ENCODE measurements at places on chromosomes 12 and 14.

- no peak for ATAC-seq
These were observed 34.6 kb upstream of the MIS18BP1 start for GRCh38 chr14:45287610-45288009.

DNA sequence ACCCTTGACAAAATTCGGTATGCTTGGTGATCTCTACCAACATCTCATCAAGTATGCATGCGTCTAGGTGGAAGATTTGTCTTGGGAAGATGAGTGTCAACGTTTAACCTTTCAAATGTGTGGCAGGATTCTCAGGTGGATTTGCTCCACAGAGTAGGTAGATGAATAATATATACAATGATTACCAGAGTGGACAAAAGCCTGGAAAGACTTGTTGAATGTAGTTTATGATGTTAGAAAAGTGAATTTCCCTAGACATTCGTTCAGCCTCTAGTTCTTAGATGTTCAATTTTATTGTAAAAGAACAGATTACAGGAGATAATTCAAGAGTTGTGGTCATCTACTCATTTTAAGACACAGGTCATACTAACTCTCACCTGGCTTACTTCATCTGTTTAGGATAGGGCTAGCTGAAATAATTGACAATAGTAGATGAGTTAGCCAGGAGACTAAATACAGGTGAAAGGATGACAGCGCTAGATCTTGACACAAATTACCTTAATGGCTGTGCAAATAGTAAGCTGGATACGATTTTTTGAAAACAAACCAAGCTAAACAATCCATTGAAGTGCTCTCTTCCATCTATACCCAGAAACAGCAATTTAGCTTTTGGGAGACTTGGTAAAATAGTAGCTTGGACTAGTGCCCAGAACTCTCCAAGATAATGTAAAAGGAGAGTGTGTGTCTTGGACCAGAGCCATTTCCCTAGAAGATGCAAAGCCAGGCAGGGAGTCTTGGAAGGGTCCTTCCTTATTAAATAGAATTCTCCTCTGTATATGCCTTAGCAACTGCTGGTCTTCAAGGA, 168.0 kb downstream of the DACT1 start:
- peak; percentile 70 for ATAC-seq

GRCh38 chr14:91264151-91265150, 19.9 kb upstream of the GPR68 start:
- no peak for ATAC-seq

DNA sequence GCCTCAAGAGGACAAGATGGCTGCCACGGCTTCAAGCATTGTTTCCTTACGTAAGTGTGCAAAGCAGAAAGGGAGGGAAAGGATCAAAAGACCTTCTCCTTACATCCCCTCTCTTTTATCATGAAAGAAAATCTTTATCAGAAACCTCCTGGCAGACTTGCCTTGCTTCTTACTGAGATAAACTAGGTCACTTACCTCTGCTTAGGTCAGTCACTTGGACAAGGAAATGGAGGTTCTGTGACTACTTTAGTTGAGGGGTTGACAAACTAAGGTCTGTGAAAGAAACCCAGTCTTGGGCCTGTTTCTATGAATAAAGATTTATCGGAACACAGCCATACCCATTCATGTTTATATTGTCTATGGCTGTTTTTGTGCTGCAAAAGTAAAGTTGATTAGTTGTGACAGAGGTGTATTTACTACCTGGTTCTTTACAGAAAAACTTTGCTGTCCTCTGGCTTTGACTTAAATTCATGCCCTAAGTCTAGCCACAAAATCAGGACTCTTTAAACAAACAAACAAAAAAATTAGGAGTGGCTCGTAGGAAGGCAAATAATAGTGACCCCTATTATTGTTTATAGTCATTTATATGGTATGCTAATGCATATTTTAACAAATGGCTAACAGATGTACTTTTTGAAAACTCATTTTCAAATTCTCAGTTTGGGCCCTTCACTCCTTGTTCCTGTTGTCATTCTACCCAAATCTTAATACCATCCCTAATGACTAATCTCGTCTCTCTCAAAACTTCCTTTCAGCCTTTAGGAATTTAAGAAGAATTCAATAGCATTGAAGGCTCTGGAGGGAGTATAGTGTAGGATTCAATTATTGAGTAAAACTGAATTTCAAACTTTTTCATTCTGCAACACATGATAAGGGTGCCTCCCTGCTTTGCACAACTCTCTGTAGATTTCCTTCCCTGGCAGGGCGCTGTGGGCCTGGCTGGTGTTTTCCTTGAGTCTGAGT, 42.0 kb upstream of the ATP2B1 start:
- peak; percentile 66 for ATAC-seq

GRCh38 chr14:47186486-47186885, 488.9 kb downstream of the MDGA2 start:
- no peak for ATAC-seq

- peak; percentile 5 for ATAC-seq
These were observed 650 bp downstream of the HEBP1 start for GRCh38 chr12:12999271-12999958.

- ATAC-seq, result no peak
These were observed 13.6 kb downstream of the ARHGEF40 start for GRCh38 chr14:21083565-21084325.

- ATAC-seq, result no peak
These were observed 337.1 kb downstream of the PCNX1 start for GRCh38 chr14:71244341-71244740.

DNA sequence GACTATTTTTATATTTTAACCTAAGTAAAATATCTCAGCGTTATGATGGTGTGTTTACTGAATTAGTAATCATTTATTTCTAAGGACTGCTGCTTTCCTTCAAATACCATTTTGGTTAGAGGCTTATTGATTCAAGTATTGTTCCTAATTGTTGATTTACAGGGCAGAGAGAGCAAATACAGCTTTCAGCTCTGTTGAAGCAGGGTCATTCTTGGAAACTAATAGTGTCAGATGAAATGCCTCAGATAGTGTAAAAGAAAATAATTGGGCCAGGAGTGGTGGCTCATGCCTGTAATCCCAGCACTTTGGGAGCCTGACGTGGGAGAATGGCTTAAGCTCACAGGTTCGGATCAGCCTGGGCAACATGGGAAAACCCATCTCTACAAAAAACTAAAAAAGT, 249.3 kb downstream of the FUT8 start:
- ATAC-seq, result no peak

GRCh38 chr14:102525929-102526497, 16.4 kb upstream of the ANKRD9 start:
- ATAC-seq, result no peak

GRCh38 chr12:14961466-14962152, at the start of gene ARHGDIB:
Gene ARHGDIB (minus strand): TSS chr12:14961601. CDS start chr12:14950712, 10,889 bp downstream.
- ATAC-seq, result peak; percentile 66

DNA sequence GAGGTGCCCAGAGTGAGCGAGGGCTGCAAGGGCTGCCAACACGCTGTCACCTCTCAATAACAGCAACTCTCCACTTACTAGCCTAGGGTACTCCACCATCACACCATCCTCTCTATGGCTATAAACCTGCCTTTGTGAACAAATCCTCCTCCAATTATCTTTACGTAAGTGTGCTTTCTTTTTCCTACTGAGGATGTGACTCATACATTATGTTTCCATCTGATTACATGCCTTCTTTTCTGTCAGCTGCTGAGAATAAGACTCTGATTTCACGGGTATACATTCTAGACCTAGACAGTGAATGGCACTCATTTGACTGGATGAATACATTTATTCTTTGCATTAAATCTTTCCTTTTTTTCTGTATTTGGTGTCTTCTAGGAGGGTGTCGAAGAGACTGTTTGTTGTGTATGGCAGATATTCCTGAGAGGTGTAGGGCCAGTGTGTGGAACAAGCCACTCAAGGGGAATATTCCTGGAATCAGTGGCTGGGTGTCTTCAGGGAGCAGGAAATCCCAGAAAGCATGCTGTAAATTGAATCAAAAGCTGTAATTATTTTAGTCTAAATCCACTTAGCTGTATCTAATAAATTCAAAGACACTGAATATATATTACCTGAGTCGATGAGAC, 327.3 kb upstream of the TMTC1 start:
- ATAC-seq, result no peak

- ATAC-seq, result no peak
These were observed 46.9 kb upstream of the ANO6 start for GRCh38 chr12:45168976-45169375.

DNA sequence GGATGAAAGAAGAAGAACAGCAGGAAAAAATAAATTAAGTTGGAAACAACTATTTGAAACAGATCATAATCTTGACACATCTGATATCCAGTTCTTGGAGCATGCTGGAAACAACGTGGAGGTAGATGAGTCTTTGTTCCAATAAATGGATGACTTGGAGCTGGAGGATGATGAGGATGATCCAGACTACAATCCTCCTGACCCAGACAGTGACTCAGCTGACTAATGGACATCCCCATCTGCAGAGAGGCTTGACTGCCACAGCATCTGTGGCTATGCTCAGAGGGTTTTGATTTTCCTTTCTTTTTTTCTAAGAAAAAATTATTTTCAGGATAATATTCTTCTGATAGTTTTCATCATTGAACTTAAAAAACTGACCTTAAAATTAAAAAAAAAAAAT, 6.2 kb upstream of the ZDHHC17 start:
- ATAC-seq, result no peak

- no peak for ATAC-seq
These were observed 38.5 kb downstream of the SLC38A6 start for GRCh38 chr14:61019537-61019936.

DNA sequence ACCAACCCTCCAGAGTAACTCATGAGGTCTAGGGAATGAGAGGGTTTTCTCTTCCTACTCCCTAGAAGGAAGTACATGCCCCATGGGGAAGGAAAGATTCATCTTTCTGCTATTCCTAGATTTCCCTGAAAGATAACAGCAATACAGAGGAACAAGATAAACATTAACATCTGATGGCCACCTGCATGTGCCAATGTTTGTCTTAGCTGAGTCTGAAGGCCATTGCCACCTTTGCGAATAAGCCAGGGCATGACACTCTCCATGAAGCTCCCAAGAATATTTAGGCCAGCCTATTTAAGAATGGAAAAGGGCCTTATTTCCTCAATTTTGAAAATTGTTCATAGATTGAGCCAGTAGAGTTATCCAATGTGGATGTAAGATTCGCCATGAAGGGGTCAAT, 26.0 kb downstream of the IGF1 start:
- no peak for ATAC-seq

DNA sequence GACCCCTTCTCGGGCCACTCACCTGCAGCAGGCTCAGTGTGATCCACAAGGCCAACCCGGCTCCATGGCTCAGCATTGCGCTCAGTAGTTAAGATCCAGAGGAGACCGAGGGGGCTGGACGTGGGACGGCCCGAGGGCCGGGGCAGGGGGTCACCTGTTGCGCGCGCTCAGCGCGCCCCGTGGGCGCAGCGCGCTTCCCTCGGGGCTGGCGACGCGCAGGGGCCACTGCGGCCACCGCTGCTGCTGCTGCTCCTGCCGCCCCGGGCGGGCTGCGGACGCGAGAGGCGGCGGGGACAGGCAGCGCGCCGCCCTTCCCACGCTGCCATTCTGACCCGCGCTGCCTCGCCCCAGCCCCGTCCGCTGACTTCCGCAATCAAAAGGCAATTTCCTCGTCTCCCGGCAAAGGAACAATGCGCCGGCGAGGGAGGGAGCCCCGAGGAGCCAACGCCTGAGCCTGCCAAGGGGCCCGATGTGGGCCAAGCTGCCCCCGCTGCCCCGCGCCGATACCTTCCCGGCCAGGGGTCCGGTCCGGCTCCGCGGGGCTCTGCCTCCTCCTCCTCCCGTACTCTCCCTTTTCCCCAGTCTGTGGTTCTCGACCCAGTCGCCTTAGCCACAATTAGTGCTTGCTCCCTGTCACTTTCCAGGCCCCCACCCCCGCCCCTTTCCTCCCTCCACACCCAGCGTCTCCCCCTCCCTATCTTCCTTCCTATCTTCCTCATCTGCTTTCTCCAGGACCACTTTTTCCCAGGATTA, 27.3 kb downstream of the PTPRB start:
- peak; percentile 87 for ATAC-seq

GRCh38 chr12:39442831-39443080, 164 bp downstream of the KIF21A start:
- ATAC-seq, result peak; percentile 45

- no peak for ATAC-seq
These were observed 2.5 kb upstream of the CCND2 start for GRCh38 chr12:4270831-4271716.

- ATAC-seq, result no peak
These were observed 2.8 kb downstream of the PRMT8 start for GRCh38 chr12:3493859-3494176.

DNA sequence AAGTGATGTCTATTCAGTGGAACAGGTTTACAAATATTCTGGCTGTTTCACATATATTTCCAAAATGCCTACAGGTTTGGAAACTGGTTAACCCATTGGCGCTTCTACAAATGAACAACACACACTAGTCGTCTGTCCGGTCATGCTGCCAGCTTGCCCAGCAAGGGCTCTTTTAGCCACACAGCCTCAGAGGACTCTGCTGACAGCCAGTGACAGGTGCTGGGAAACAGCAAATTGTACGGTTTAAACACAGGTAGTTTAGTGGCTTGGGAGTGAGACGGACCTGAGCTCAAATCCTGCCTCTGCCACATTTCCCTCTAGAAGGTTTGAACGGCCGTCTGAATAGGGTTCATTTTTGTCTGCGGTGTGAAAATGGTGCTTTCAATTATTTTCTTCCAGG, 53.8 kb downstream of the MOK start:
- no peak for ATAC-seq

DNA sequence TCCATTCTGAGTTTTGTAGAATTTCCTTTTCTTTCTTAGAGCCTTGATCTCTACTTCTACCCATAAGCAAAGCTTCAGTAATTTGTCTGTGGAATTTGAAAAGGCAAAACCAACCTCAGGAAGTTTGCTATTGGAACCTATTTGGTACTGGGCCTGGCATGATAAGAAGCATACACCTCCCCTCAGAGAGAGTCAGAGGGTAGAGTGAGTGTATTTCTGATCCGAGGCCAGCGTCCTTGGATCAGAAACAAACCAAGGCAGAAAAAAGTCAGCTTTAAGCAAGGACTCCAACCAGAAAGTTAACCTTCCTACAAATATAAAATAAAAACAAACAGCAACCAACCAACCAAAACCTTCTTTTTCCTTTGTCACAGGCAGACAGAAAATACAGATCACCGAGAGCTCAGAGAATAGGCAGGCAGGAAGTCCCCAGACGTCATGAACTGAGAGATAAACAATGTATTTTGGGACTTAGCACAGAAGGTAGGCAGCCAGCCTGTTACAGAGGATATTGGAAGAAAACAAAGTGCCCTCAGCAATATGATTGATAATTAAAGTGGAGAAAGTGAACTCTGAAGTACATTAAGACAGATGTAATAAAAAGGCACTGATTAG, 141.5 kb downstream of the NEDD1 start:
- no peak for ATAC-seq

- ATAC-seq, result peak; percentile 81
These were observed 72.5 kb downstream of the TRAF3 start for GRCh38 chr14:102849526-102850379.
